ENCODE measurements at places on chromosomes 2 and 18.

- no peak for DNase-seq
Observed at GRCh38 chr18:62992877-62993365, 277.6 kb downstream of the PHLPP1 start.

DNA sequence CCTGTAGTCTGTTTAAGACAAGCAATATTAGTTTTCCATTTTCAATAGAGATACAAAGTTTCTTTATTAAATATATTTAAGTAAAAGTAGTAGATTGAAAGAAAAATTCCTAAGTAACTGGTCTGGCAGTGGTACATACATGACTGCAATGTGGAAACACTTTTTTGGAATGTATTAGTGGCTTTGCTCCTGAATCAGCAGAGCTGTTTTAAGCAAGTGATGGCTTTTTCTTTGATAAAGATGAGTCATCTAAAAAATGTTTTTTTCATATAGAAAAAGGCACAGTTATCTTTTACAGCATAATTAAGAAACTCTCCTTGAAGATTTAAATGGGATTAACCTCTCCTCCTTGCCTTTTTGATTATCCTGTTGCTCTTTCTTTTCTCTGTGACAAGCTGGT lies 34.9 kb downstream of the KDM3A start:
- DNase-seq = no peak

DNA sequence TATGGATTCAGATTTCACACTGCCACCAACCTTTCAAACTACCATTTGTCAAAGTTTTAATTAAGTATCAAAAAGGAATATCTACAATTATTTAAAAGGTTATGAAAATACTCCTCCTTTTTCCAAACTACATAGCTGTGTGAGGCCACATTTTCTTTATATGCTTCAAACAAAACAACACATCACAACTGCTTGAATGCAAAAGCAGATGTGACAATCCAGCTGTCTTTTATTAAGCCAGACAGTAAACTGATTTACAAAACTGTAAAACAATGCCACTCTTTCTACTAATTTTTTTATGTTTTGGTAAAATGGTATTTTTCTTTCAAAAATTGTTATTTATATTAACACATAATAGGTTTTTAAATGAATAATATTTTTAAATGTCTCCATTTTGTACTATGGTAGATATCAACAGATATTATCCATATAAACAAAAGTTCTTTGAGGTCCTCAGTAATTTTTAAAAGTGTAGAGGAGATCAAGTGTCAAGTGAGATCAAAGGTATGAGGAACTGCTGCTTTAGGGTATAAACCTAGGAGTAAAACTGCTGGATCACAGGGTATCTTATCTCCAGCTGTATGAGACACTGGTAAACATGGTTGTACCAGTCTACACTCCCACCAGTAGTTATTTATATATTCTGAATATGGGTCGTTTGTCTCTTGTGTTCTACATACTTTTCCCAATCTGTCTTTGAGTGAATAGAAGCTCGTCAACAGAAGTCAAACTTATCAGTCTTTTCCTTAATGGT lies 68.8 kb upstream of the SERTAD2 start:
- no peak for DNase-seq

DNA sequence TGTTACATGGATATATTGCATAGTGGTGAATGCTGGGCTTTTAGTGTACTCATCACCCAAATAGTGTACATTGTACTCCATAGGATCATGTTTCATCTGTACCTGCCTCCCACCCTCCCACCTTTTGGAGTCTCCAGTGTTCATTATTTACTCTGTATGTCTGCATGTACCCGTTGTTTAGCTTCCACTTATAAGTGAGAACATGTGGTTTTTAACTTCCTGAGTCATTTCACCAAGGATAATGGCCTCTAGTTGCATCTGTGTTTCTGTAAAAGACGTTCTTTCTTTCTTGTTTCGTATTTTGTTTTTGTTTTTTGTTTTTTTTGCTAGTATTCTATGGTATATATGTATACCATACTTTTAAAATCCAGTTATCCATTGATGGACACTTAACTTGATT lies 107.5 kb downstream of the MSTN start:
- DNase-seq = no peak

DNA sequence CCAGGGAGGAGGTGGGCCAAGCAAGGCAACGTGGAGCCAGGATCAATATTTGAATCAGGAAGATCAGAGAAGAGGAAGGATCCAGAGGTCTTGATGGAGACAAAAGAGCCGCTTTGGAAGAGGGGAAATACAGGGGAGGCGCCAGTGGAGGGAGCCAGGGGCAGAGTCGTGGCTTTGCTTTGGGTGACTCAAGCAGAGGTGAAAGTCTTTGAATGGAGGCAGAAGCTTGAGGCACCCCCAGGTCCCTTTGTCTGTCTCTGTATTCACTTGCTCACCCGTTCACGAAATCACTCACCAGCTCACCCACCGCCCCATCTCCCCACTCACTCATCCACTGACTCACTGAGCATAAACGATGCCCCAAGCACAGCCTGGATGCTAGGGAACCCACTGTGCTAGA lies 134.1 kb downstream of the ACOXL start:
- no peak for DNase-seq

- DNase-seq = no peak
Observed at GRCh38 chr2:237732790-237733381, 65.7 kb upstream of the RBM44 start.

DNA sequence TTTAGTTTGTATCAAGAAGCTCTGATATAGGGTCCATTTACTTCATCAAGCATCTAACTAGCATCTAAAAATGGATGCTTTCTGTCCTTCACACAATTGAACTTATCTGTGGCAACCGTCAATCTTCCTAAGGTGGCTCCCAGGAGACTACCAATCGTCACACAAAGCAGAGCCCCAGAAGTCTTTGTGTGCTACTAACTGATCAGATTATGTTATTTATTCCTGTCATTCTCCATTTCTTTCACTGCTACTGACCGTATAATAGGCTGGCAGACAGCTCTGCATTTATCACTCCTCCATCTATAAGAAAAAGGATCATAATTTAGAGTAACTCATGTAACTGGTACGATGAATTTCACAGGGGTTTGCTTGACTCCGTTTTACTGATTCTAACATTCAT lies 585.0 kb upstream of the NXPH2 start:
- DNase-seq = no peak

DNA sequence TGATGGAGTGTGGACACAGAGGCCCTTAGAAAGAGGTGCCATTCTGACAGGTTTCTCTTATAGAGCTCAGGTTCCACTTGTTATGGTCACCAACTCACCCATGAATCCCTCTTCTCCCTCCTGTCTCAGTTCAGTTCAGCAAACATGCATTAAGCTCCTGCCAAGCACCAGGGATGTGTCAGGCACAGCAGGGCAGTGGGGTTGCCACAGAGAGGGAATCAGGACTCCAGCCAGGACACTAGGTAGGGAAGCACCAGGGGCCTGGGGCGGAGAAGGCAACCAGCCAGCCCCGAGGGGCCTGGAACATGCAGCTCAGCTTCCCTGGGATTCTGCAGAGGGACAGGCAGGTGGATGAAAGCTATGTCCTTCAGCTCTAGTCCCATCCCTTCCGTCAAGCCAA lies 44.6 kb downstream of the TOGARAM2 start:
- DNase-seq = no peak

GRCh38 chr2:144310484-144310883 lies 209.4 kb downstream of the ZEB2 start:
- no peak for DNase-seq
